ENCODE measurements at places on chromosomes 7 and 10.
A peak's percentile ranks its signal among the peaks of the same experiment; 100 is the strongest.

- DNase-seq: no peak
Observed at GRCh38 chr10:11240641-11241040, 223.0 kb downstream of the CELF2 start.

DNA sequence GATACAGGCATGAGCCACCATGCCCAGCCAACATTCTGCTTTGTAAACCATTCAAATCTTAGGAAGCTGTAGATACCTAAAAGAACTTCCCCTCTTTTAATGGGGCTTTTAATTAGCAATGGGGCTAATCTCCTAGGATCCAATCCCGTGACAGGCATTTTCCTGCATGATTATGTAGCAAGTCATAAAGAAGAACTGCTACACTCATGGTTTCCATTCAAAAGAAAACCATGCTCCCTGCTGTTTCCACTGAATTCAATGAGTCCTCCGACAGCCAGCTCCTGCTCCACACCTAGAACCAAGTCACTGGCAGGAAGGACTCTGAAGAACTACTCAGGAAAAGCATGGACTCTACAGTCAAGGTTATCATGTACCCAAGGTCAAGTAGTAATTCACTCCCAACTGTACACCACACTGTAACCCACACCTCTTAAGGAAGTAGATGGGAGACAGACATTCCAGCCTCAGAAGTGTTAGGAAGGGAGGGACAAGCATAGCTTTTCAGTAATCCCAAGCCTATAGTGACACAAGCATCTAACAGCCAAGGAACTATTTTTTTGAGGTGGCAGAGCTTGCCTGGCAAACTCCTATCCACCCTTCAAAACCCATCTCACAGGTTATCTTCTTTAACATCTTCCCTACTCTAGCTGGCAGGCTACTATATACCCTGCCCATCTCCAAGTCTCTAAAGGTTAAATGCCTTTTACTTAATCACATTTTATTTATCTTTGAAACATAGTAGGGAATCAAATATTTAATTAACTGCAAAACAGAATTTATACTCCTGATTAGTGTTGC lies 47.5 kb downstream of the CTBP2 start:
- no peak for DNase-seq

GRCh38 chr10:121999301-121999700 lies 10.3 kb downstream of the TACC2 start:
- DNase-seq: no peak

DNA sequence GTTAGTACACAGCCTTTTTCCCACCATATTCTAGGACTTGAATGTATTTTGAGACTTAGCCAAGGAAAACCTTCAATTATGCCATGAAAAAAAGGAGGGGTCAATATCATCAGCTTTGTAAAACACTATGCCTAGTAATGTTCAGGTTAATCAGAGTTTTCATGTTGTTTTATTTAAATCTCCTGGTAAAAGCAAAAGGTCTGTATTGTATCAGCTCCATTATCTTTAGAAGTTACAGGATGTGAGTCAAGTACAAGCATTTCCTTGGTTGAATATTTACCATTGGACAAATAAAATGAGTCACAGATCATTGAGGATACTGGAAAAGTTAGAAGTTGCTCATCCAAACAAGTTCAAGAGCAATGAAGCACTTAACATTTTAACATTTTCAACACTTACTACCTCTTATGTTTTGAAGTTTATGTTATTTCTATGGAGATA lies 89.9 kb upstream of the CAPZA2 start:
- DNase-seq: no peak

GRCh38 chr7:16091701-16092310 lies 329.5 kb downstream of the CRPPA start:
- DNase-seq: no peak

- DNase-seq: no peak
Observed at GRCh38 chr7:117188376-117188775, 134.5 kb downstream of the WNT2 start.

GRCh38 chr7:8699875-8700624 lies 266.6 kb downstream of the NXPH1 start:
- DNase-seq: no peak

GRCh38 chr10:12350167-12350872 lies 973 bp downstream of the CAMK1D start:
- peak; percentile 39 for DNase-seq

DNA sequence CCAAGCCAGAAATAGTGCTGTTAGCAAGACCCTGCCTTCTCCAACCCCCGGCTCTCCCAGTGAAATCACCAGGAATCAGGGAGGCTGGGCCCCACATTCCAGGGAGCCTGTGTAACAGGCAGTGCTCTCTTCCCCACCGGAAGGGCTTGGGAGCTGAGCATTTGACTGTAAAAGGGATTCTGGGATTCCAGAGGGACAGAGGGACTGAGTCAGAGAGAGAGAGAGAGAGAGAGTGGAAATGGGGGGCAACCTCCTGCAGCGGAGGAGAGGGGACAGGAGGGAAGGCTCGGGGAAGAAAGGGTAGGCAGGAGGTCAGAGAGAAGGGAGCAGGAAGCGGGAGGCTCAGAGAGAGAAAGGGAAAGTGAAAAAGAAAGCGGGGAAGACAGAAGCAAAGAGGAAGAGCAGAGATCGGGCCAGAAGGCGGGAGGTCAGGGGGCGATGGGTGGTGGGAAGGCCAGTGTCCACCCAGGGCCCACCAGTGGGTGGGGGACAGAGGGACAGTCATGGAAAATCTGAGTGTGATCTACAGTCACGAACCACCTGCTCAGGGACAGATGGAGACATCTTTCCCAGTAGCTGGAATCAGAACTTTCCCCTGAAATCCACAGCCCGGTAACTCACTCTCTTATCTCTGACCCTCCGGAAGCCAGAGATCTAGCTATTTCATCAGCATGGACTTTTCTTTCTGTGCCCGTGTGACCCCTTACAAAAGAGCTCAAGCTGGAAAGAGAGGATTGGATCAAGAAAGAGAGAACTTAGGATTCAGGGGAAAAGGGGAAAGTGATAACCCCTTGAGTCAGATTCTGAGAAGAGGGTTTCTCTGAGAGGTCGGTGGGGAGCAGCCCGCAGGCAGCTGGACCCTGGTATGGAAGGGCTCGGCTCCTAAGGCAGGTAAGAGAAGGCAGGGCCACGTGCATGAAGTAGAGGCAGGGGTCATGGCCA lies 4.6 kb upstream of the SERPINE1 start:
- no peak for DNase-seq

DNA sequence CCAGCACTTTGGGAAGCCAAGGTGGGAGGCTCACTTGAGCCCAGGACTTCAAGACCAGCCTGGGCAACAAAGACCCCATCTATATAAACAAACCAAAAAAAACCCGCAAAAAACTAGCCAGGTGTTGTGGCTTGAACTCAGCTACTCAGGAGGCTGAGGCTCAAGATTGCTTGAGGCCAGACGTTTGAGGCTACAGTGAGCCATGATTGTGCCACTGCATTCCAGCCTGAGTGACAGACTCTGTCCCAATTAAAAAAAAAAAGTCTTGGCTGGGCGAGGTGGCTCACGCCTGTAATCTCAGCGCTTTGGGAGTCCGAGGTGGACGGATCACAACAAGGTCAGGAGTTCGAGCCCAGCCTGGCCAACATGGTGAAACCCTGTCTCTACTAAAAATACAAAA lies 11.4 kb downstream of the RABGEF1 start:
- no peak for DNase-seq

DNA sequence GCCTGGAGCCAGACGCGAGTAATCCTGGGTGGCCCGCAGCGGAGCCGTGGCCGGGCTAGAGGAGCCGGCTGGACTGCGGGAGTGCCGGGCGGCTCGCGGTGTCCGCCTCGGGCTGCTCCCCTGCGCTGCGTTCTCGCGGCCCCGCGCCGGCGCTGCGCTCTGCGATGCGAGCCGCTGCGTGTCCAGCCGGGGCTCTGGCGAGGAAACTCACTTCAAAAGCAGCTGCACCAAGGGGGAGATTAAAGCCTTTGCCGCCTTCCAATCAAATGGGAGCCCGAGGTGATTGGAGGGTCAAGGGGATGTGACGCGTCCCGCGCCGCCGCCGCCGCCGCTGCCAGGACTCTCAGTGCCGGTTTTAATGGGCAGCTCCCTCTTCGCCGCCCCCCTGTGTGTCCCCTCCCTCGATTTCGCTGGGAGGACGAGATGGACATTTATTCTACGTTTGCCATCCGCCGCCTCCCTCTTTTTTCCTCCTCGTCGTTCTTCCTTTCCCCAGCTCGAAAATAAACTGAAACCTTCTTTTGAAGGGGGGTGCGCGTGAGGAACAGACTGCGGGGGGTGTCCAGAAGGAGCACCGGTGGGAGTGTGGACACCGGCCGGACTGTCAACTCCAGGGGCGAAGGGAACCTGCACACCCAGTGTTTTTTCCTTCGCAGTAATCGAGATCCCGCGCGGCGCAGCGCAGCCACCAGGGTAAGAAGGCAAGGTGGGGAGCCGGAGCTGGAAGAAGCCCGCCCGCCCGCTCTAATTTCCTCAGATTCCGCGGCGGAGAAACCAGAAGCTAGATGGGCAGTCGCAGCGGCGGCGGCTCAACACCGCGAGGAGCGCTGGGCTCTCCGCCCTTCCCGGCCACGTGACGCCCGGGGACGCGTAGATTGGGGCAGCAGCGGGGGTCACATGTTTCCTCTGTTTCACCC lies at the start of gene ZNF503:
ZNF503 (minus strand) TSS at position 196 of the 917 bp plus-strand sequence. CDS start 345 bp downstream, outside the sequence.
- DNase-seq: peak; percentile 87

- DNase-seq: no peak
Observed at GRCh38 chr7:77831481-77831880, 32.9 kb downstream of the PHTF2 start.

All from NCI-H524 (cell line).